ENCODE measurements at places on chromosomes 2 and 18. TPM values are rescaled to one million over a fixed set of nuclear protein-coding genes. Genes with fewer than 3 reads are reported as not detected.

The DSG4 gene
- not detected for total RNA-seq

The CYS1 gene
- total RNA-seq, result 0.78 TPM

The TSPYL6 gene
- total RNA-seq, result not detected

DNA sequence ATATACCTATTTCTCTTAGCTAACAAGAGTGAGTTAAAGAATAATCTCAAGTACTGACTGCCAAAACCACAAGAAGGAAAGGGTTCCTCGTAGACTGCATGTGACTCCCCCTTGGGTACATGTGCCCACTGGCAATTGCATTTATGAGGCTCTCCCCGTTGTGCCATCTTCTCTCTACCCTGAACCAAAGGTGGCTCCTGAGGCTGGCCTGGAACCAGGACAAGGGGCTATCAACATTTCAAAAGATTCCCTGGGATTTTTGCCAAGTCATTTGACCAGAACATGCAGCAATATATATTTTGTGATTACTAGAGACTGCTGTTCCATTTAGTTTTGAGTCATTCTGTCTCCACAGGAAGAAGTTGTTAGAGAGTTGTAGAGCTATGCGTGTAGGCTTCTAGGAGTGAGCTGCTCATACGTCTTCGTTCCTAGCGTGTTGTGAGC, 45.8 kb downstream of the LAMA3 start:
- H3K27ac ChIP-seq, result no peak overlapping the region
- H3K36me3 ChIP-seq, result no peaks in the 10 kb centered on the region
- no peak overlapping the region for H3K4me3 ChIP-seq
- peaks cover 53% of the 10 kb centered on the region for H3K27me3 ChIP-seq

GRCh38 chr2:74101574-74102300, 46.0 kb downstream of the BOLA3 start:
- H3K27me3 ChIP-seq, result no peaks in the 10 kb centered on the region
- DNase-seq, result no peak
- H3K4me3 ChIP-seq, result no peak overlapping the region
- no peak overlapping the region for H3K27ac ChIP-seq

GRCh38 chr2:223101340-223102039, 49.5 kb downstream of the KCNE4 start:
- no peaks in the 10 kb centered on the region for H3K4me1 ChIP-seq
- no peak overlapping the region for H3K4me3 ChIP-seq
- H3K36me3 ChIP-seq, result no peaks in the 10 kb centered on the region
- H3K27ac ChIP-seq, result no peak overlapping the region

- H3K27me3 ChIP-seq, result no peaks in the 10 kb centered on the region
- H3K4me1 ChIP-seq, result peaks cover 66% of the 10 kb centered on the region
- no peak for DNase-seq
- H3K36me3 ChIP-seq, result peaks cover 16% of the 10 kb centered on the region
Observed at GRCh38 chr2:196183172-196183473, 11.7 kb upstream of the STK17B start.

- no peak overlapping the region for H3K27ac ChIP-seq
- no peak for DNase-seq
- no peaks in the 10 kb centered on the region for H3K27me3 ChIP-seq
Observed at GRCh38 chr2:60091894-60092293, 461.6 kb downstream of the BCL11A start.

DNA sequence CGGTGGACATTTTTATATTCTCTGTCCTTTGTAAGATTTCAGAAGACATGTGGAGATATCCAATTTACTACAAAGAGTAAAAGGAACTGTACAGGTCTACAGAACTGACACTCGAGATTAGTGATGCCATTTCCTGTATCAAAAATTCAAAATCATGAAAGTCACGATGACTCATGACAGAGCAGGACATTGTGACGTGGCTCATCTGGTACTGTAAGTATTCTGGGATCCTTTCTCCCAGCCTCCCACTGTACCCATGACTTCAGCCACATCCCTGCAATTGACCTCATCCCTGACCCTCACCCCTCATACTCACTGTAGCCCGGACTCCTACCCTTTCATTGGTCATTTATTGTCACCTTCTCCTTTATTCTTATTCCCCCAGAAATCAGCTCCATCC, 736.5 kb downstream of the EPHA4 start:
- H3K4me3 ChIP-seq, result no peak overlapping the region
- no peaks in the 10 kb centered on the region for H3K4me1 ChIP-seq
- H3K27me3 ChIP-seq, result no peaks in the 10 kb centered on the region
- no peak for DNase-seq
- no peak overlapping the region for H3K27ac ChIP-seq
- no peaks in the 10 kb centered on the region for H3K36me3 ChIP-seq

DNA sequence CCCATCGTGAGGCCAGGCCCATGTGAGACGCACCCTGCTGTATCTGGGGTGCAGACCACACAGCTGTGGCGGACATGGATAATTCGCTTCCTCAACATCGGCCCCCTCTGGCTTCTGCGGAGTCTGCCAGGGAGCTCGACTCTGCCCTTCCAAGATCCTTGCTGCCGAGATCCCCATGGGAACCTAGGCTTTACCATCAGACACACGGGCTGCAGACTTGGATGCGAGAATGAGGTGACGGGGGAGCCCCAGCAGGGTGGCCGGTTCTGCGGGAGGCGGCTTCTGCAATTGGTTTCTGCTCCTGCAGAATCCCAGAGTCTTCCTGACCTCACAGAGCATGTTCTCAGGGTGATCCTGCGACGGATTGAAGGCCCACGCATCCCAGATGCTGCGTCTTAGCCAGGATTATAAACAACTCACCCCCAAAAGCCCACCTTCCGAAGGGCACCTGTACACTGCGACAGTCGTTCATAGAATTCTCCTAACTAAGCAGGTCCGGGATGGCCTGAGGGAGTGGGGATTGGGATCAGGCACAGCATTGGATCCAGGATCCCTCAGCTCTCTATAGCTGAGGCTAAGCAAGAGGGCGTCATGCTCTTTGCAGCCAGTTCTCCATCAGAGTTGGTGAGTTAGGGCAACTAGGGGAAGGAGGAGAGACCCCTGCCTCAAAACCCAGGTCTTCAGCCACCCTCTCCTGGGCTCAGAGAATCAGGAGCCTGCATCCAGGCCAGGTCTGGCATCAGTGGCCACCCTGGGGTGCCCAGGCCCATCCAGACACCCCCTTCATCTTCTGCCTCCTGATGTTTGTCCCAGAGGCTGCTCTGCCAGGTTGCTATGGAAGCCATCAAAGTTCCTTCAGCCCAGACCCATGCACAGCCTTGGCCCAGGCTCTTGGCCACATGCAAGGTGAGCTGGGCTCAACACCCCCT, 74.7 kb upstream of the SNTG2 start:
- H3K4me1 ChIP-seq, result no peaks in the 10 kb centered on the region
- no peak for DNase-seq
- no peak overlapping the region for H3K4me3 ChIP-seq
- no peaks in the 10 kb centered on the region for H3K36me3 ChIP-seq
- no peaks in the 10 kb centered on the region for H3K27me3 ChIP-seq
- no peak overlapping the region for H3K27ac ChIP-seq

- no peak for DNase-seq
- H3K4me3 ChIP-seq, result no peak overlapping the region
- no peak overlapping the region for H3K27ac ChIP-seq
- no peaks in the 10 kb centered on the region for H3K36me3 ChIP-seq
- no peaks in the 10 kb centered on the region for H3K27me3 ChIP-seq
Observed at GRCh38 chr18:42921226-42921737, 194.2 kb downstream of the RIT2 start.

GRCh38 chr2:197477797-197478196, 21.8 kb downstream of the HSPD1 start:
- DNase-seq, result no peak
- peaks cover 4% of the 10 kb centered on the region for H3K4me1 ChIP-seq
- H3K27me3 ChIP-seq, result no peaks in the 10 kb centered on the region
- peaks cover 73% of the 10 kb centered on the region for H3K36me3 ChIP-seq
- no peak overlapping the region for H3K27ac ChIP-seq

Data from activated T-helper 2 cell treated with anti-CD3 and anti-CD28 coated beads, Interferon-gamma antibody, Interleukin-2, Interleukin-4, amounts not matched to agents 10 μg/mL and 5 μg/mL and 100 μg/mL, durations not matched to agents 14 hours and 24 hours and 36 hours (primary cell).